ENCODE measurements at places on chromosomes 7 and 10. TPM values are rescaled to one million over a fixed set of nuclear protein-coding genes. Genes with fewer than 3 reads are reported as not detected.

The TSPAN13 gene
- total RNA-seq = 26.9 TPM

The DLX6 gene
- total RNA-seq = not detected

The PKD1L1 gene
- total RNA-seq = 2.1 TPM

The EPO gene
- not detected for total RNA-seq

The LBX1 gene
- not detected for total RNA-seq

The PDCD4 gene
- 155 TPM for total RNA-seq

The FEZF1 gene
- 0.27 TPM for total RNA-seq

The C1QL3 gene
- total RNA-seq = 3.4 TPM

The SMIM30 gene
- 42.5 TPM for total RNA-seq

The SPDYE6 gene
- not detected for total RNA-seq

The AUTS2 gene
- total RNA-seq = 147 TPM

The CCAR1 gene
- 80.8 TPM for total RNA-seq

The FFAR4 gene
- total RNA-seq = not detected

Data from camera-type eye (tissue), 1 donor.